Renal cortex interstitium (tissue), 15 donors: ENCODE measurements at places on chromosomes 5 and 9. TPM values are rescaled to one million over a fixed set of nuclear protein-coding genes. Genes with fewer than 3 reads are reported as not detected.

DNA sequence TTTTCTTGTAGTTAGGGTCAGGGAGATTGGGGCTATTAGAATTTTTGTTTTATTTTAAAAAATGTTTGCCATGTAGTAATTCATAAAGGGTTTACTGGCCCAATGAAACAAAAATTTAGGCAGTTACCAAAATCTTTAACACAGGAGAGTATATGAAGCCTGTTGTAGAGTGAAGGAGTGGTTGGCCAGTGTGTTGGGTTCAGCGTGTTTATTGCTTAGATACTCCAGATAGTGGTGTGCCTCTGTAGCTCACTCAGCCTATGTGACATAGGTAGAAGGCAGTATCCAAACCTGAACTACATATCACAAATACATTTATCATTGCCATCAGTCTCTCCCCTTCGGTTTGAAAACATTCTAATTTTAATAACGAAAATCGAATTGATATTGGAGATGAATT, 1.2 kb downstream of the TEK start:
- DNase-seq: no peak

DNA sequence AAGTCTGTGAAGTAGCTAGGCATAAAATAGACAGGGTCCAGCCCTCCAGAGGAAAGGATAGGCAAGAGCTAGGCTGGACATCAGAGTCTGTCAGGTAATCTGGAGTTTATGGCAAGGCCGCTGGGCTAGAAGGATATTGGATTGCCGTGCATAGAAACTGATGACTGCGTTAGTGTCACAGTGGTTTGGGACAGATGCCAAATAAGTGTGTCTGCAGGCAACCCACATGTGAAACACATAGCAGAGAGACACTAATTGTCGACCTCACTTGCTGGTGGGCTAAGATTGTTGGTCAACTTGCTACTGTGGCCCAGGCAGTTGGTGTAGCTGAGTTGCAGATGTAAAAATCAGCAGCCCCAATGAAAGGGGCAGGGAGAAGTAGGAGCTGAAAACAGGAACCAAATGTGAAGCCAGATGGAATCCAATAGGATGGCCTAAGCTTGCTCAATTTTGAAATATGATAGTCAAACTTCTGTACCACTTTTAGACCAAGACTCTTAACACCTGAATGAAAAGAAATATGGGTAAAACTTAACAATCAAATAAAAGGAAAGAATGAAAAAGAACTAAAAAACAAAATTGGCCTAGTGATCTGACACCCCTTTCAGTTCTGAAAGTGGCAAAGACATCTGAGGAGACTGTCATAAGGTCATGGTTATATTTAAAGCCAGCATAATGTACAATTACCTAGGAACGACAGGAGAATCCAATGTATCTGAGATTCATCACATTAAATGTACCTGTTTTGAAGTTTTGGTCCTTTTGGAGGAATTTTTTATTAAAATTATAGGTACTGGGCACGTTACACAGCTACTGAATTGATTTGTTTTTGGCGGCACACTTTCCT, 243.3 kb upstream of the ACTBL2 start:
- DNase-seq: no peak

- DNase-seq: no peak
Measured at GRCh38 chr5:132259069-132259851, 1.8 kb downstream of the PDLIM4 start.

- DNase-seq: no peak
Measured at GRCh38 chr5:107058235-107058634, 612.5 kb downstream of the EFNA5 start.

DNA sequence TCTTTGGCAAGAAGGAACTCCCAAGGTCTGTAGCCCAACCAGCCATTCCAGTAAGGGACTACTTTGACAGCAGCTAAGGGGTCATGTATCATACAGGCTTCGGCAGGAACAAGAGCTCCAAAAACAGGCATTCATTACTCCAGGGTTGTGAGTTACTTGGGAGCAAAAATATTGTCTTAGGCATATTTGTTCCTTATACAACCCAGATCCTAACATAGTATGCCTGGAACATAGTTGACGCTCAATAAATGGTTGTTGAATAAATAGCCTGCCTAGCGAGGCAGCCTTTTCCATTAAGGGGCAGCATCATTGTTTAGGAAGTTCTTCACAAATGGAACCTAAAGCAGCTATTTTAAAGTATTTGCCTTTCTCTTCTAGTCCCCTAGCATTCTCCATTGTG, 35.8 kb upstream of the FER start:
- no peak for DNase-seq

Gene BTNL3
- polyA plus RNA-seq: 0.07 TPM

Gene FOXD4L4
- polyA plus RNA-seq: 0.12 TPM
